ENCODE measurements at places on chromosomes 7 and 10.

GRCh38 chr10:78933828-78934531 is 134.8 kb upstream of the ZMIZ1 start:
- no peak for DNase-seq

DNA sequence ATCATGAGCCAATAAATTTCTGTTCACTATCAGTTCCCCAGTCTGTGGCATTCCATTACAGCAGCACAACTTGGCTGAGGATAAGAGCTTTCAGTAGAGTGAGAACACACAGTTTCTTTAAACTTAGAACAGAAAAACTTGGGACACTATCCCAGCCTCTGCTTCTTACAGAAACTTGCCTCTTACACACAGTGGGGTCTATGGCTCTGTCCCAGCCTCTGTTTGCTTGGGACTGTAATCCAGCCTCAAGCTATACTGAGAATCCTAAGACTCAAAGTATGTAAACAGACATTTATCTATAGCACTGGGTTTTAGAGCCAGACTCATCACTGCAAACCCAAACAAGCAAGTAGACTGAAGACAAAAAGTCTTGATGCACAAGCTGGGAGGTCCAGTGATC is 355.8 kb upstream of the VSTM2A start:
- DNase-seq: no peak

GRCh38 chr7:114889646-114890285 is 32.1 kb upstream of the MDFIC start:
- no peak for DNase-seq

DNA sequence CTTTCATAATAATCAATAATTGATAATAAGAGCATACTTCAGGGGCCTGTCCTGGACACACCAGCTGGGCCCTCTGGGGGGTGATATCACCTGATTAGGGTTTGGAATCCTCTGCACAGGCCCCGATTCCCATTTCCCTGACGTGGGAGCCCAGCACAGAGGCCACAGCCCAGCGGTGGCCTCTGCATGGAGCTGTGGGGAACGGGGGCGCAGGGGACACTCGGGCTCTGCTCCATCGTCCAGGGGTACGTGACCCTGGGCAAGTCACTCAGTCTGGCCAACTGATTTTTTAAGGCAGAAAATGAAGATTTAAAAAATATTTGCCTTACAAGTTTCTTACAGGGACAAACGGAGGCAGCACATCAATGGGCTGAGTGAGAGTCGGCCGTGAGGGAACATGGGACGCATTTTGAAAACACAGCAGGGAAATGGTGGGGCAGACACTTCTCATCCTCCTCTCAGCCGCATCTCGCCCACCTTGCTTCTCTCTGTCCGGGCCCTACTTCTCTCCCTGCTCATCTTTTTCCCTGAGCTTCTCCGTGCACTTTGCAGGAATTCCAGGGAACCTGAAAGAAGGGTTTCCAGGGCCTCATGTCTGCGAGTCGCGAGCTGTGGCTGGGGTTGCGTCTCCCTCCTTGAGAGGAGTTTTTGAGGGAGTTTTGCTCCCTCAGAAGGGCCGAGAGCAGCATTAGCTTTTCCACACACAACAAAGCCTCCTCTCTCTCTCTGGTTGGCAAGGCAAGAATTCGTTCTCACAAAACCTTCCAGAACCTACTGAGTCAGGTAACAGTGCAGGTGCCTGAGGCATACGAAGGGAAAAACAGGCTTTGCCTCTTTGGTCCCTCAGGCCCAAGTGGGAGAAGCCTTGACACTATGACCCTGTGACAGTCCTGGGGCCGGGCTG is 312.0 kb downstream of the WDR37 start:
- DNase-seq: no peak

DNA sequence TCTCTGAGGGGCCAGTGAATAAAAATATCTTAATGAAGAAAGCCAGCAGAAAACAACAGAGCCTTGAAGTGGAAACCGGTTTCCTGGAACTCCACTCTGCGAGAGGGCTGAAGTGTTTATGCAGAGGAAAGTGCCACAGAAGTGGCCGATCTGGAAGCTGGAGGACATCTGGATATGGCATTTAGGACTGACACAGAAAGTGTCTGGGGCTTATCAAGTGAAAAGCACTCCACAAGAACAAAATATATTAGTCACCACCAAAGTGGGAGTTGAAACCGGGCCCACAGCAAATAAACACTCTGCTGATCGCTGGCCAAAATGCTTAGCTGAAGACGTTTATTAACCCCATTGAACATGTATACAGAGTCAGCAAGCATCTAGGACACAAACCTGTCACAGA is 7.8 kb downstream of the NOD1 start:
- DNase-seq: peak; percentile 91

DNA sequence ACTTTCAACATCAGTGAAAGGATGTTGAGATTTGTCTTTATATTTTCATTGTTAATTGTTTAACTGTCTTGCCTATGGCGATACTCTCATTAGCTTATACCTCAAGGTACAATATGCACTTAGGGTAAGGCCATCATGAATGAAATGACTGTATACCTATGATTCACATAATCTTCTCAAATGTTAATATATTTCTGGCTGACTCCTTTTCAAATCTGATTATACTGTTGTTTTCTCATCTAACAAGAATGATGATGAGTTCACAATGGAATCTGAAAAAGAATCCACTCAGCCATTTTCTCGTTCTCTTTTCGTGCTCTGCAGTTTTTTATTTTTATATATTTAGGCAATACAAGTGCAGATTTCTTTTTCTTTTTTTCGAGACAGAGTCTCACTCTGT is 159.1 kb downstream of the ARHGAP12 start:
- no peak for DNase-seq

- peak; percentile 58 for DNase-seq
Measured at GRCh38 chr10:95246582-95247051, 44.2 kb downstream of the PDLIM1 start.

DNA sequence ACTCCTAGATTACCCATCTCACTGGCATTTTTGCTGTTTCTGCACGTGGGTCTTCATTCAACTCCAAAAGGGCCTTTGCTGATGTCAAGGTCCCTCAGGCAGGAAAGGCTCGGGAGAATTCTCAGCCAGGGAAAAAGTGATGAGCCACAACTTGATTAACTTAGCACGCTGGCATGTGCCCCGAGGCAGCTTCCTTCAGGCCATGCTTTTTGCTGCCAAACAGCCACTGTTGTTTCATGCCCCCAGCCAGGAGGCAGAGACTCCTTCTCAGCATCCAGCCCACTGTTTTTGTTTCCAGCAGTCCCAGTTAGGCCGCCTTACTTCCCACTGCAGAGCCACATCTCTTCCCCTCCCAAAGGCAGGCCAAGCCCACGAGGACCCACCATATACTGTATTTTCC is 266.5 kb upstream of the YAE1 start:
- no peak for DNase-seq

DNA sequence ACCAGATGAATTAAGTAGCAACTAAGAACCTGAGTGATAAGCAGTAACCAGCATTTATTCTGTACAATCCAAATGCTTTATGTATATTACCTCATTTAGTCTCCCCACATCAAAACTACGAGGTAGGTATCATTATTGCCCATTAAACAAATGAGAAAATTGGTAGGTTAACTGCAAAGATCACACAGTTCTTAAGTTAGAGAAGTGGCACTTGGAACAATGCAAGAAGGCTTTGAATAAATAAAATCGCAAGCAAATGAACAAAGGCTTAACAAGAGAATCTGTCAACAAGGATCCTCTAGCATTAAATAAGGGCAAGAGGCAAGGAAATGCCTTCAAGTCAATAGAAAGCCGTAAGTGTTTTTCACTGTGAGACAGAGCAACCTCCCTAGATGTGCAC is 70.2 kb downstream of the USP6NL start:
- DNase-seq: no peak

DNA sequence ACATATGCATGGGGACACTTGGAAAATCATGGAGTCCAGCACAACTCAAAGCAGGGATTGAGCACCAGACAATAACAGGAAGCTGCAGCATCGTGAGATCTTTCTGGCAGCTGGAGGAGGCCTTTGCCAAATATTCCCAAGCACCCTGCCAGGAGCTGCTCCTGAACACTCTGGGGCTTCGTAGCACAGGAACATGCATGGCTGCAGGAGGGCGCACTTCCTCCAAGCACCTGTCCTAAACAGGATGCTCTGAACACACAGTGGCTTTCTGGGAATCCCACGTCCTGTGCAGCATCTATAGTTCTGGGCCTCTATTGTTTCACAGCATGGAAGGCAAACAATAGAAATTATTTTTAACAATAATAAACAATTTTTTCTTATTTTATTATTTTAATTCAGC is 4.1 kb downstream of the ABLIM1 start:
- no peak for DNase-seq

DNA sequence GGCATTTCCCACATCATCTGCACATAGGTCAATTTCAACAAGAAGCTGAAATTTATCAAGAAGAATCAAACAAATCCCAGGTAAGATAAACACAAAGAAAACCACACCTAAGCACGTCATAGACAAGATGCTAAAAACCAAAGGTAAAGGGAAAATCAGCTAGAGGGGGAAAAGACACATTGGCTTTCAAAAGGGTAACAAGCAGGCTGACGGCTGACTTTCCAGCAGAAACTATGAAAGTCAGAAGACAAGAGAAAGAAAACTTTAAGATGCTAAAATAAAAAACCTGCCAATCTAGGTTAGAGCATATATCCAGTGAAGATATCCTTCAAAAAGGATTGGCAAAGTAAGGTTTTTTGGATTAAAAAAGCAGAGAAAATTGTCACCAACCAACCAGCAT is 59.9 kb upstream of the RHEB start:
- no peak for DNase-seq

DNA sequence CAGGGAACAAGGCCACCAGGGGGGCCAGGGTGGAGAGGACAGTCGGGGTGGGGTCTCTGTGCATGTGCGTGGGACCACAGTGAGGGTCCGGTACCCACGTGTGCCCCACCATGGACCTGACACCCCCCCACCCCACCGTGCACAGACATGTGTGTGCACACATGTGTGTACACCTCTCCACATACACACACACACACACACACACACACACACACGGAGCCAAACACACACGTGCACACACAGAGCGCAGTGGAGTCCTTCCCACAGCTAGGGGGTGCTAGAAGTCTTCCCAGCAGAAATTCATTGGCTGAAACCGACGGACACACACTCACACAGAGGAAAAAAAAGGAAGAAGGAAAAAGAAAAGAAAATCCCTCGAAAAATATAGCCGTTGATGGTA is 42.8 kb upstream of the GNA12 start:
- DNase-seq: peak; percentile 16

- DNase-seq: no peak
Measured at GRCh38 chr10:93599778-93600177, 1.3 kb downstream of the RBP4 start.

GRCh38 chr7:85528581-85528980 is 341.7 kb upstream of the SEMA3D start:
- no peak for DNase-seq

DNA sequence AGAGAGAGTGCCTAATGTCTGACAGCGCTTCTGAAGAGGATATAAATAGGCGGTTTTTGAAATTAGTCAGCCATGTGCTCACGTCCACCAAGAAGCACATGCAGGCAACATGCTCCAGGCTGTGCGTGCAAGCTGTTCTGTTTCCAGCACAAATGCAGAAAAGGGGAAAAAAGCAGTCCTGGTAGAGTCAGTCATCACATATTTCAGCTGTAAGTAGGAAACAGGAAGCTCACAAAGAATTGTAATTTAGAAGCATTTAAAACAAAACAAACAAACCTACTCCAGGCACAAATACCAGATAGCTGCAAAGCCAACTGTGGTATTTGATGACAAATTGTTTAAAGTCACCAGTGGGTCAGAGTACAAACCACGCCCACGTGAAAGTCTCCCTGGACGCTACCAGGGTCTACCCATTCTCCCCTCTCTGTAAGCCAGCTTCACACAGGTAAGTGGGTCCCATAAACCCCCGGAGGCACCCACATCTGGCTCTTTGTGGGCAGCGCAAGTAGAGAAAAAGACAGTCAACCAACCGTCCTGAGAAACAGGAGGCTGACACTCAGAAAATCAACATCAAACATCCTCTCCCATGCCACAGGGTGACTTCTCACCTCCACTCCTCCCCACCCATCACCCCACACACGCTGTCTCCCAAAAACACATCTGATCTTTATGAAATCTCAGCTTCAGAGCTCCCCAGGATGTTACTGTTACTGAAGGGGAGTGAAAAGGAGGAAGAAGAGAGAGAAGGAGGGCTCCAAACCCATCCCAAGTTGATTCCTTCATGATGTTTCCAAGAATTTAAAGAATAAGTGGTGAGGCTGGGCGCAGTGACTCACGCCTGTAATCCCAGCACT is 186.4 kb downstream of the FAM107B start:
- DNase-seq: no peak

- DNase-seq: peak; percentile 50
Measured at GRCh38 chr7:114554781-114555537, 140.3 kb downstream of the FOXP2 start.

- no peak for DNase-seq
Measured at GRCh38 chr10:22681783-22682183, 32.6 kb downstream of the PIP4K2A start.

DNA sequence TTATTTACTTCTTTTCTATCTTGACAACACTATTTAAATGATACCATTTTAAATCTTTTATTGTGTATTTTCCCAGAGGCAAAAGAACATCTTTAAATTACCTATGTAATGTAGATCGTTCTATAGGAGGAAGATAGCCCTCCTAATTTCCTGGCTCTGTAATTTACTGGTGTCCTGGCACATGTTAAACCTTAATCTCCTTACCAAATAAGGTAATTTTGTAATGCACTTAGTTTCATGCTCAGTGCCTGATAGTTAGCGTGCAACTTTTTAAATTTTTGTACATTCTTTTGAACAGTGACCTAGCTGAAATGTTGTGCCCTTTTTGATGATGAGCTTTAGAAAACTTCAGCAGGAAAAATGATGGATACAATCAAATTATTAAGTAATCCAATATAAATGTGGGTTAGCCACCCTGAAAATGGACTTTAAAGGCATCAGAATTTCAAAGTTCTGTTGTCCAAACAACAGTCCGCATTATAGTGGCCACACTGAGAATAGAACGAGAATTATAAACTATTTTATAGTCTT is 81.4 kb downstream of the ABCB5 start:
- no peak for DNase-seq

- no peak for DNase-seq
Measured at GRCh38 chr7:104758504-104758903, 255.5 kb upstream of the KMT2E start.

- no peak for DNase-seq
Measured at GRCh38 chr7:143305423-143306070, 10.4 kb upstream of the CLCN1 start.

DNA sequence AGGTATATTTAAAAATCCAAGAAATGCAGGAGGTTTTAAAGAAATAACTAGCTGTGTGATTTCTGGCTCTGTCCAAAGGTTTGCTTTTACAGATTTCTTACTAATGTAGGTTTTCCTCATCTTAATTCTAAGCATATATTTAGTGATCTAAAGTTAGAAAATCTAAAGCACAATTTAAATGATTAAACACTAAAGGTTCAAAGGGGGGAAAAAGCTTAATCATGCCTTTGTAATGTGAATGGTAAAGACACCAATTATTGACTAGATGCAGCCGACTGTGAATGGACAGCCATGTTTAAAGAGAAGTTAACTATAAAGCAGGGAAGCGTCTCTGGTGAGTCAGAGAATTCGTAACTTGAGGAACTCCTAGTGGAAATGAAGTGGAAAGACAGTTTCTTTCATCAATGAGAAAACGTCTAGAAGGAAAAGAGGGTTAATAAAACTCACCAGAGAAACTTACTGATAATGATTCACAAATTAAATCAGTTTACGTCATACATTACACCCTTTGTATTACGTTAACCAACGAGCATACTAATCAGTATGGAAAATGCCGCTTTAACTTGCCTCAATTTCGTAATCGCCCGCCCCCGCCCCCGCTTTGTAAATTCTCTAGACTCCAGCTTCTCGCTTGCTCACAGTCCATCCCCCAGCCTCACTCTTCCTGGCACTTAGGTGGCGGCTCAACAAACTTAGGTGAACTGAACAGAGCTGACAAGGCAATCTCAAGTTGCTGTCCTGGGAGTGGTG is 1.1 kb upstream of the HBP1 start:
- DNase-seq: peak; percentile 71

Measured in NCI-H524 (cell line).